ENCODE measurements at places on chromosomes 12 and 14. TPM values are rescaled to one million over a fixed set of nuclear protein-coding genes. Genes with fewer than 3 reads are reported as not detected.

DCAF4 gene
- total RNA-seq = 29.7 TPM

STXBP6 gene
- total RNA-seq = not detected

SPRING1 gene
- total RNA-seq = 44.3 TPM

FGF23 gene
- total RNA-seq = not detected

SPX gene
- 0.27 TPM for total RNA-seq

LRRIQ1 gene
- not detected for total RNA-seq

CLMN gene
- 1.3 TPM for total RNA-seq

DNAAF2 gene
- total RNA-seq = 17.0 TPM

ARL6IP4 gene
- 141 TPM for total RNA-seq

TBX5 gene
- total RNA-seq = not detected

PIWIL1 gene
- not detected for total RNA-seq

ANKRD33 gene
- total RNA-seq = not detected

KRT77 gene
- not detected for total RNA-seq

LRTM2 gene
- 0.27 TPM for total RNA-seq

TAS2R31 gene
- total RNA-seq = 0.86 TPM

EID3 gene
- total RNA-seq = 5.5 TPM

SLC25A47 gene
- not detected for total RNA-seq

FLRT2 gene
- not detected for total RNA-seq

Data from activated T-cell treated with anti-CD3 and anti-CD28 coated beads, Interleukin-2, amount 50 U/mL, for 4 hours (primary cell).